ENCODE measurements at places on chromosomes 16 and 17.
A peak's percentile ranks its signal among the peaks of the same experiment; 100 is the strongest.

DNA sequence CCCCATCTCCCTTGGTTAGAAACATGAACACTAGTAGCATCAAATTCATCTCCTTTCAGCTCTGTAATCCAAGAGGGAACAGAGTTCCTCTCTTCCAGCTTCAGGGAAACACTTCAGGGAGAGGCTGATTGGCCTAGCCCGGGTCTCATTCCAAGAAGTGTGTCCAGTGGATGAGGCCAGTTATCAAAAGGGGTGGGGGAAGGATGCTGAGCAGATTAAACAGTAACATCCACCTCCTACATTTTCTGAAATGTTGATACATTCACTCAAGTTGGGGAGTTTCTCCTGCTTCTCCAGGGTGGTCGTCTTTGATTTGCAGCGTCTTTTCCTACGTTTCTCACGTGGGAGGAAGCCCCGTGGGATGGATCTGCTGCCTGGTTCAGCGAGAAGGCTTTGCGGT is 62.9 kb upstream of the WSB1 start:
- DNase-seq: no peak
- no peaks in the 10 kb centered on the region for H3K27me3 ChIP-seq
- no peaks in the 10 kb centered on the region for H3K4me1 ChIP-seq
- no peak overlapping the region for H3K27ac ChIP-seq

- no peaks in the 10 kb centered on the region for H3K27me3 ChIP-seq
- no peak overlapping the region for H3K4me3 ChIP-seq
- H3K36me3 ChIP-seq: no peaks in the 10 kb centered on the region
- DNase-seq: no peak
- H3K4me1 ChIP-seq: peaks cover 36% of the 10 kb centered on the region
Observed at GRCh38 chr17:81889602-81890001, 1.8 kb downstream of the ALYREF start.

DNA sequence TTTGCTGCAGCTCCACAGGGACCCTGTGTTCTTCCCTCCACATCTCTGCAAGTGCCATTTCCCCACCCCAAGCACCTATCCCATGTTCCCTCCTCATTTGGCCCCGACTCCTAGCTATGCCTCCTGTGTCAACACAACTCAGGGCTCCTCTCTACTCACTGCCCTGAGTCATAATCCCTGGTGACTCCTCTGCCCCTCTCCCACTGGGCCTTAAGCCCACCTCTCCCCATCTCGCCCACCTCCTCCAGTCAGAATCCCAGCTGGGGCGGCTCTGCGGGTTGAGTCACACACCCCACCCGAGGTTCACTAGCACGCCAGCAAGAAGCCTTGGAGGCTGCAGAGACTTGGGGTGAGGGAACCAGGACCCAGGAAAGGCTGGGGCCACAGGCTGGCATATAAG is 346.2 kb downstream of the FOXL1 start:
- no peak overlapping the region for H3K27ac ChIP-seq
- H3K4me1 ChIP-seq: no peaks in the 10 kb centered on the region
- no peak overlapping the region for H3K4me3 ChIP-seq
- peaks cover 38% of the 10 kb centered on the region for H3K27me3 ChIP-seq

DNA sequence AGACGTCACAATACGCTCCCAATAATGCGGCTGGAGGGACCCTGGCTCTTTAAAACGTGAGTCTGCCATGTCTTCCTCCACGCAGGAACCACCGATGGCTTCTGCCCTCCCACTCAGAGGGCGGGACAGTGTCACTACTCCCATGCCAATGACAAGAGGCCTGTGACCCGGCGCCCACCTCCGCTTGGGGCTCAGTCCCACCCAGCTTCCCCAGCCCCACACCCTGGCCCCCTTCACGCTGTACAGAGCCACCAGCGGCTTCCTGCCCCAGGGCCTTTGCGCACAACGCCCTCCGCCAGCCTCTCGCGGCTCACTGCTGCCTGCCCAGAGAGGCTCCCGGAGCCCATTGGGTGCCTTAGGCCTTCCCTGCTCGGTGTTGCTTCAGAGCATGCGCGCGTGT is 29.5 kb upstream of the ZNF469 start:
- no peak for DNase-seq
- H3K27ac ChIP-seq: no peak overlapping the region
- H3K36me3 ChIP-seq: no peaks in the 10 kb centered on the region
- H3K27me3 ChIP-seq: no peaks in the 10 kb centered on the region
- H3K4me1 ChIP-seq: no peaks in the 10 kb centered on the region
- no peak overlapping the region for H3K4me3 ChIP-seq

DNA sequence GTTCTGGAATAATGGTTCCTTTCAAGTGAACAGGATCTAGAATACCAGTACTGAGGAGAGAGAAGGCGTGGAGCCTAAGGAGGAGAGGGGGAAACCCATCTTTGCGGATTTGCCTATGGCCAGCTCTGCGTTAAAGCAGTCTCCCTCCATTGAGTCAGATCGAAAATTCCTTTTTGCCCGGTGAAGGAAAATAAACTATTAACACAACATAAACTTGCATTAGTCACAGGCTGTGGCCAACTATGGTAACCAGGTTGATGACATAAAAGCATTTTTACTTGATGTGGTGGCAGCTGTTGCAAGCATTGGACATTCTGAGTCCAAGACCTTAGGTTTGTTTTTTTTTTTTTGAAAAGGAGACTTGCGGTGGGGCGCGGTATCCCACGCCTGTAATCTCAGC is 8.9 kb downstream of the LDAF1 start:
- H3K27ac ChIP-seq: no peak overlapping the region
- no peaks in the 10 kb centered on the region for H3K27me3 ChIP-seq
- no peak overlapping the region for H3K4me3 ChIP-seq
- peaks cover 31% of the 10 kb centered on the region for H3K36me3 ChIP-seq

GRCh38 chr17:62705156-62705777 is 77.8 kb downstream of the MRC2 start:
- H3K4me3 ChIP-seq: no peak overlapping the region
- no peaks in the 10 kb centered on the region for H3K36me3 ChIP-seq
- peaks cover 4% of the 10 kb centered on the region for H3K4me1 ChIP-seq
- no peaks in the 10 kb centered on the region for H3K27me3 ChIP-seq

DNA sequence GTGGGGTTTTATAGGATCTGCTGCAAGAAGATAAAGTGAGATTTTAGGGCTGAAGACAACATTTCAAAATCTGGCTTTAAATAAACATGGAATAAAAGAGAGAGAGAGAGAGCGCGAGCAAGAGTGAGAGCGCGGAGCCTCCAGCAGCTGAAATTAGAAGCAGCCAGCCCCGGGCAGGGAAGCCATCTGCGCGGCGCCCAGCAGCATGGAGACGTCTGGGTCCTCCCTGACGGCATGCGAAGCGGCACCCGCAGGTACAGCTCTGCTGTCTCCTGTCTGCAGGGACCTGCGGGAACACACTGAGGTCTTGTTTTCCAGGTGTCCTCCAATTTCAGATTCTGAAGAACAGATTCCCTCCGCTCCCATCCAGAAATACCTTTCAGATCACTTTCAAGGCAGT is 7.9 kb upstream of the BAIAP2 start:
- no peak overlapping the region for H3K4me3 ChIP-seq
- no peaks in the 10 kb centered on the region for H3K4me1 ChIP-seq
- H3K27me3 ChIP-seq: peaks cover 17% of the 10 kb centered on the region
- H3K27ac ChIP-seq: no peak overlapping the region
- no peaks in the 10 kb centered on the region for H3K36me3 ChIP-seq
- no peak for DNase-seq

GRCh38 chr16:3467182-3467581 is 23.7 kb downstream of the NAA60 start:
- H3K27me3 ChIP-seq: no peaks in the 10 kb centered on the region
- peaks cover 43% of the 10 kb centered on the region for H3K4me1 ChIP-seq
- no peak for DNase-seq
- H3K27ac ChIP-seq: no peak overlapping the region
- H3K4me3 ChIP-seq: no peak overlapping the region

GRCh38 chr17:54530398-54530797 is 370.3 kb upstream of the TOM1L1 start:
- H3K27ac ChIP-seq: no peak overlapping the region
- no peak for DNase-seq
- no peak overlapping the region for H3K4me3 ChIP-seq
- no peaks in the 10 kb centered on the region for H3K4me1 ChIP-seq
- H3K36me3 ChIP-seq: no peaks in the 10 kb centered on the region

DNA sequence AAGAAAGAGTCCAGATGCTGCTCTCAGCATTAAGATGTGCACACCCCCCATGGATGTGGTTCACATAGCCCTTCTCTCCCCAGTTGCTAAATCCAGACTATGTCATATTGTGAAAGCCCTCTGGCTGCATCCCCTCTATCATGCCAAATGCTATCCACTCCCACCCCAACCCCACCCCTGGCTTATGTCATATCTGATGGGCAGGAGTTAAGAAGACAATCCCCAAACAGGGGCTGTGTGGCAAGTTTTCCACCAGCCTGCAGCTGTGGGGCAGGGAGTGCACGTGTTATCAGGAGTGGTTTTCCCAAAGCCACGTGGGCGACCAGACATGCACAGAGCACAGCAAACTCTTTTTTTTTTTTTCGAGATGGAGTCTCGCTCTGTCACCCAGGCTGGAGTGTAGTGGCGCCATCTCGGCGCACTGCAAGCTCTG is 10.0 kb downstream of the FAM117A start:
- H3K4me3 ChIP-seq: no peak overlapping the region
- H3K27me3 ChIP-seq: no peaks in the 10 kb centered on the region
- no peaks in the 10 kb centered on the region for H3K36me3 ChIP-seq

DNA sequence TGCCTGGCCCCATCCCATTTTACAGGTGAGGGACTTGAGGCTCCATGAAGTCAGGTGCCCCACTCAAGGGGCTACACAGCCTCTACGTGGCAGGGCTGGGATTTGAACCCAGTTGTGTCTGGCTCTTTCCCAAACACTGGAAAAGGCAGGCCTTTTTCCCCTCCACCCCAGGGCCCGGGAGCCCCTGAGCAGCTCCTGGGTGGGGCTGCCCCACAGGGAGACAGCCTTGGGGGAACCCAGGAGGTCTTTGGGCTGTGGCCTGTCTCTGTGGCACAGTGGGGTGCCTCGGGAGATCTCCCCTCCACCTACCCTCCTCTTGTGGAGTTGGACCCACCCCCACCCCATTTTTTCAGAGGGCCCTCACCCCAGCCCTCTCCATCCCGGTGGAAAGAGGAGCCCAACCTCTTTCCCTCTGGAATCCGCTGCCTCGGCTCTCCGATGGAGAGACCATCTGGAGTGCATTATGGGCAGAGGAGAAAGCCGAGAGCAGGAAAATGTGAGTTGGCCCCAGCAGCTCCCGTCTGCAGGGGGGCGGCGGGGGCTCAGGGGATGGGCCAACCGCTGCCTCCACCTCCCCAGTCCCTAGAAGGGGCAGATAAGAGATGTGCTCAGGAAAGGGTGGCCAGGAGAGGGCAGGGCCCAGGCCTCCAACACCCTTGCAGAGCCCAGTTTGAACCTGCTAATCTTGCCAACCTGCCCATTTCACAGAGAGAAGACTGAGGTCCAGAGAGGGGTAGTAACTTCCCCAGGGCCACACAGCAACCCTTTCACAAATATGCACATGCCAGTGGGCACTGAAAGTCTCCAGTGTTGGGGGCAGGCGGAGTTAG is 15.4 kb upstream of the TMEM92 start:
- H3K27me3 ChIP-seq: no peaks in the 10 kb centered on the region
- H3K36me3 ChIP-seq: no peaks in the 10 kb centered on the region
- H3K27ac ChIP-seq: no peak overlapping the region
- no peak overlapping the region for H3K4me3 ChIP-seq
- H3K4me1 ChIP-seq: no peaks in the 10 kb centered on the region
- no peak for DNase-seq

DNA sequence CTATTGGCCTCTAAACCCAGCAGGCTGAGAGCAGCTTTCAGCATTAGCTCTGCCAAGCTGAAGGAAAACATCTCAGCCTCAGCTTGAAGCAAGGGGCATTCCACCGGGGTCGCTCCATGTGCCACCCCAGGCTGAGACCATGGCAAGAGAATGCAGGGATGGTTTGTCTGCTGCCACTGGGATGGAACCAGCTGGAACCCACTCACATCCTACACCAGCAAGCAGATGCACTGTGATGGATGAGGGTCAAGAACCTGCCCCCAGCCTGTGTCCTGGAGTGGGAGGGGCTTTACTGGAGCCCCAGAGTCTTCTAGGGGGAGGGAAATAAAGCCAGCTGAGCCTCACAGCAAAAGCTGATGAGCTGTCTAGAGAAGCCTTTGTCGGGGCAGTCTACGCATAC is 51.9 kb downstream of the C16orf95 start:
- H3K4me1 ChIP-seq: no peaks in the 10 kb centered on the region
- no peaks in the 10 kb centered on the region for H3K36me3 ChIP-seq
- no peak for DNase-seq

- no peak overlapping the region for H3K4me3 ChIP-seq
- H3K4me1 ChIP-seq: no peaks in the 10 kb centered on the region
- H3K27ac ChIP-seq: no peak overlapping the region
Observed at GRCh38 chr16:87621976-87622713, 19.8 kb downstream of the JPH3 start.

DNA sequence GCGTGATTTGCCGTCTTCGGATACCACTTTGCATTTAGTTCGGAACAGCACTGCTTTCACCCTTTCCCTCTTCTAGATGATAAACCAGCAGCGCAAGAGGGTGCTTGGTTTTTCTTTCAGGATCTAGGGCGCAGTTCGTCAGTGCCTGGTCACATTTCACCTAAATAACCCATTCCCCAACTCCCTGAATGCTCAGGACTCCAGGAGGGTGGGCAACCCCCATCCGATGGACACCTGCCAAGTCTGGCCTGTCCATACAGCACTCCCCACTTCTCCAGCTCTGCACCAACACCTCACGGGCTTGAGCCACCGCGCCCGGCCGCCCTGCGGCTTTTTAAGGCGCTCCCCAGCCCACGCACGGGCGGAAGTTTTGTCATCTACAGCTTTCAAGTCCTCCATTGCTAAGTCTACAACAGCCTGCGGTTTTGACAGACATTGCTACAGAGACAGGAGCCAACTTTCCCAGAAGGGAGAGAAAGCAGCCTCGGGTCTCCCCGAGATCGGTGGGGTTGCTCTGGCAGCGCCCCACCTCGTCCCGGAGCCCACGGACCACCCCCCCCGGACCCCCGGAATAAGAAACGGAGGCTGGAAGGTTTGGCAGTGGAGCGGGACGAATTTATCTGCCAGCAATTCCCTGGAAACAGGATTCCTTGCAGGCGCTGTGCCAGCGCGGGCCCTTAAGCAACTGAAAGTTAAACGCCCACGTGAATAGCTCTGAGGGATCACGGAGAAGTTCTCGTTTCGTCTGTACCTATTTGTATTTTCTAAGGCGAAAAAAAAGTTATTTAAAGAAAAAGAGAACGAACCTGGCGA is 38.6 kb upstream of the SLFN13 start:
- H3K27me3 ChIP-seq: peaks cover 54% of the 10 kb centered on the region
- no peak overlapping the region for H3K4me3 ChIP-seq
- no peaks in the 10 kb centered on the region for H3K4me1 ChIP-seq
- peak; percentile 32 for DNase-seq
- H3K27ac ChIP-seq: no peak overlapping the region
- no peaks in the 10 kb centered on the region for H3K36me3 ChIP-seq

GRCh38 chr17:68850749-68851510 is 104.3 kb downstream of the ABCA8 start:
- H3K27ac ChIP-seq: no peak overlapping the region
- no peak overlapping the region for H3K4me3 ChIP-seq
- DNase-seq: no peak

DNA sequence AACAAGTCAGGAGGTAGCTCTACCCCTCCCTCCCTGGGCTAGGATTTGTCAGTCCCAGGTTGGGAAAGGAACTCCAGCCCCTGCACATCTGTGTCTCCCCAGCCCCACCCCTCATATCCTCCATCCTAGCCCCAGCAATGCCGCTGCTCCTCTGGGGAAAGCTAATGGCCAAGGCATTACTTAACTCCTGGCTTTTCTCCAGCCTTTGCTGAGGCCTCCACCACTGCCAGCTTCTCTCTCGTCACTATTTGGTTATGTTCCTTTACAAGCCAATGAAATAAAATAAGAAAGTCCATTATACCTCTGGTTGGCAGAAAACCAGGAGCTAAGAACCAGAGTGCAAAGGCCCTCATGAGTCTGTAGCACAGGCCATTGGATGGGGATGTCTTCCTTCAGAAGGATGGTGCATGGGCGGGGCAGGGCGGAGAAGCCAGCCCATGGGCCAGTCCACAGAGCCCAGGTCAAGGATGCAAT is 171.0 kb downstream of the CCDC182 start:
- H3K27me3 ChIP-seq: no peaks in the 10 kb centered on the region
- H3K4me1 ChIP-seq: peaks cover 13% of the 10 kb centered on the region
- H3K27ac ChIP-seq: no peak overlapping the region
- no peaks in the 10 kb centered on the region for H3K36me3 ChIP-seq
